ELR (cell line): ENCODE measurements at places on chromosomes 7 and 10.

GRCh38 chr10:125762692-125763648, 12.7 kb downstream of the MMP21 start:
- DNase-seq, result no peak

- no peak for DNase-seq
These were observed 41.1 kb upstream of the RBM33 start for GRCh38 chr7:155603205-155603857.

DNA sequence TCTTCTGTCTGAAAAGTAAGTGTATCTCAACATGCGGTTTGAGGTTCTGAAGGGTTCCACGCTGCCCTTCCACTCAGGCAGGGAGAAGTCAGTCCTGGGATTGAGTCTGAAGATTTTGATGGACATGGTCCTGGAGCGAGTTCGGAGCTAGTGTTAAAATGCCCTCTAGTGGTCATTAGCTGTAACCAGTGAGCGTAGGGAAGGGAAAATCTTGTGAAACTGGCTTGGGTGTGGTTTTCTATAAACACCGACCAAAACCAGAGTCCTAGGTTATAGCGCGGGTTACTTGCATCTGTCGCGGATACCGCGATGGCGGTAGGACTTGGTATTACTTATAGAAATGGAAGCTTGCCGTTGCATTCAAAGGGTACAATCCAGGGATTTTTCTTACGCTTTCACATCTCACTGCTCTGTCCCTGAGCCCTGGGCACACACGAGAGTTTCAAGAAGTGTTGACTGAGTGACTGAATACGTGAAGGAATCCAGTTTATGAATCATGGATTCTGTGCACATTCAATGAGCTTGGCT, 348.2 kb upstream of the C7orf33 start:
- DNase-seq, result peak; percentile 59

- DNase-seq, result no peak
These were observed 82.1 kb downstream of the ZRANB1 start for GRCh38 chr10:125023862-125024496.

GRCh38 chr10:11379771-11380170, 231.7 kb downstream of the USP6NL start:
- DNase-seq, result no peak
